AG04450 (cell line): ENCODE measurements at places on chromosomes 16 and 17.

DNA sequence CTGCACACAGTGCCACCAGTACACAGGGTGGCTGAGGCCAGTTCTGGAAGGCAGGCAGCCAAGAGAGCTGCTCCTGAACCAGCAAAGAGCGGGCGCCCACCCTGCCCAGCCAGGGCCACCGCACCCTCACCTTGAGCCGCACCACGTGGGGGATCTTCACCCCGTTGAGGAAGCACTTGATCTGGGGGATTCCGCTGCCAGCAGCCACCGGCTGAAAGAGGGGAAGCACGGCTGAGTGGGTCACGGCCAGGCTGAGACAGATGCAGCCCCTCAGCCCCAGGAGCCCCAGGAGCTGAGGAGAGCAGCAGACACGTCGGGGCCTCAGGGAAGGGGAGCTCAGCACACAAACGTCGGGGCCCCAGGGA lies 14.6 kb upstream of the CCDC154 start:
- DNase-seq, result no peak

DNA sequence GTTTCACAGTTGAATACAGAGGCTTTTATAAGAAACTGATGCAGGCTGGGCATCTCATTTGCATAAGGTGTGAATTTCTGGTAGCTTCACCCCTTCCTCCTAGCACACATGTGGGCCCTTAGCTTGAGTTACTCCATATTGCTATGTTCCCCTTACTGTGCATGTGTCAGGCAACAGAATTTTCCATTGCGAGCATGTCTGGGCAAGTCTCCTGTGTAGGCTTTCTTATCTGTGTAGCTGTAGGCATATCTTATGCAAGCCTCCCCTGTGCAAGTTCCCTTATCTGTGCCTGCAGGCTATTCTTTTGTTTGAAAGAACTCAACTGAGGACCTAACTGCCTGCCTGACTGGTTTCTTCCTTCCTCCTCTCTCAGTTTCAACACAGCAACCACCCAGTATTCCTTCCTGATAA lies 597.4 kb upstream of the CDH5 start:
- no peak for DNase-seq

- no peak for DNase-seq
These were observed 19.2 kb downstream of the CYB561 start for GRCh38 chr17:63426917-63427308.

DNA sequence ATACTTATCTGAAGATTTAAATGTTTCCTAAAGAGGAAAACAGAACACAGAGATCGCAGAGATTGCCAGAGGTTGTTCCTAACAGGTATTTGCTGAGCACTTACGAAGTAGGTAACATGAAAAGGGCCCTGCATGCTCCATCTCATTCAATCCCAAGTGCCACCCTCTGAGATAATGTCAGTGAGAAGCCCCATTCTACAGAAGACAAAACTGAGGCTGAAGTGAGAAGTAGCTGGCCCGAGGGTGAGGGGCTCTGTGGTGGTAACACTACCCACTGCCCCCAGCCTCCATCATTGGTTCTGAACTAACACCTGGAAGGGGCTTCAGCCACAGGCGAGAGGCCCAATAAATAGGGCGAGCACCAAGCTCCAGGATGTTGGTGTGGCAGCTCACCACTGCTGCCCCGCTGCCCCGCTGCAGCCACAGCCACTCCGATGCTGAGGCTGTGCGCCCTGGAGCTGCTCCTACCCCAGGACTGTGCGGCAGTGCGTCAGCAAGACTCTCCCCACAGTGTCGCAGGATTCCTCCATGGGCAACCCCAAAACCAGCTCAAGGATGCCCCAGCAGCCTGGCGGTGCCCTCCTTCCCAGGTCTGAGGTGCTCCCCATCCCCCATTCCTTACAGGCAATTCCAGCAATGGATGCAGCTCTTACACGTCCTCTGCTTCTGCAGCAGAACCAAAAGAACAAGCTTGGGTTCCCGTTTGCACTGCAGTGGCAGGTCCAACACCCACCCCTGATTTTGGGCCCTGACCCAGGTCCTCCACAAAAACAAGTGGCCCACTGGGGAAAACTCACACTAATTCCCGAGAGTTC lies 10.3 kb downstream of the FLCN start:
- DNase-seq, result no peak

- DNase-seq, result no peak
These were observed 9.6 kb downstream of the ACE start for GRCh38 chr17:63486317-63487013.

DNA sequence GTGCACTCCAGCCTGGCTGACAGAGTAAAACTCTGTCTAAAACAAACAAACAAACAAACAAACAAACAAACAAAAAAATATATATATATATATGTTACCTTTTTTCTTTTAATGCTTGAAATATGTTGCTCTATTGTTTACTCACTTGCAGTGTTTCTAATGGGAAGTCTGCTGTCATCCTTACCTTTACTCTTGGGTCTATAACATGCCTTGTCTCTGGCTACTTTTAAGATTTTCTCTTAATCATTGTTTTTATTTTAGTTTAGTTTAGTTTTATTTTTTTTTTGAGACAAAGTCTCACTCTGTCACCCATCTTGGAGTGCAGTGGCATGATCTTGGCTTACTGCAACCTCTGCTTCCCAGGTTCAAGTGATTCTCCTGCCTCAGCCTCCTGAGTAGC lies 16.1 kb upstream of the TNRC6A start:
- no peak for DNase-seq

DNA sequence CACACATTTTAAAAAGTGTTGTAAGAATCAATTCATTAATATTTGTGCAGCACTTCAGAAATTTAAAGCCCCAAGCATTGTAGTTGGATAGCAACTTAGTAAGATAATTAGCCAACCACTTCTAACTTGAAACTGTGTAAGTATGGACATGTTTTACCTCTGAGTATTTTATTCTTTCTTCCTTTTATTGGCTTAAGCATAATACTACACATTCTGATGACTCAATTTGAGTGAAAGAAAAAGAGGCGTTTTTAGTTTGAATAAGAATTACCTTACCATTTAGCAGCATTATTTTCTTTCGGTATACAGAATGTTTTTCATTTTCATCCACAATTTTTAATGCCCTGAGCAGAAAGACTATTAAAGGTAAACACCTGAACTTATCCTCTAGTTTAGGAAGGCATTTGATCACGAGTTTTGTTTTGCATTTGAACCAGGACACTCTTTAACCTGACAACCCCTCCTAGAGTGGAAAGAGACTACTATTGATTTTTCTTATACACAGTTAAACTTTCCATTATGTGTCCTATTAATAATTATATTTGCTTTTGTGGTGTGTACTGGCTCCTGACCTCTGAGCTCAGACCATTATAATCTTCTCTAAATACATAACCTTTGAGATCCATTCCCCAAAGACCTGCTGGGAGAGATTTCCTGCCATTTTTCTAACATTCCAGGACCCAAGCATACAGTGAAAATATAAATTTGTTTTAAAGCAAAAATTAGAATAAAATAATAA lies 9.2 kb downstream of the NACA2 start:
- DNase-seq, result no peak

DNA sequence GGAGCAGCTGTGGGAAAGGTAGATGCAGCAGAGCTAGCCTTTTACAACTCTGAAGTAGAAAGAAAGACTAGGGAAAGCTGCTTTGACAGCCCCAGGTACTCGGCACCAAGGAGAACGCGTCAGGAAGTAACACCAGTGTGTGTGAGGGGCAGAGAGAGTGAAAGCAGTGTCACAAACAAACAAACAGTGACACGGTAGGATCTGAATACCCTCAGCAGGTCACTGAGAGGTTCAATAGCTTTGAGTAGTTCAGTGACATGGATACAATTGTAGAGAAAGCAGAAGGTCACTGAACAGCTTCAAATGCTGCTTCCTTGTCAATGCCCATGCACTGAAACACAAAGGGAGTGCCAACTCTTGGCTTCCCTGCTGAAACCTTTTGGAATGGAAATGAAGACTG lies 150.3 kb upstream of the C17orf78 start:
- DNase-seq, result no peak

GRCh38 chr17:50141745-50142110 lies 8.7 kb downstream of the PPP1R9B start:
- DNase-seq, result no peak

GRCh38 chr16:24896439-24896838 lies 50.7 kb downstream of the SLC5A11 start:
- DNase-seq, result no peak

DNA sequence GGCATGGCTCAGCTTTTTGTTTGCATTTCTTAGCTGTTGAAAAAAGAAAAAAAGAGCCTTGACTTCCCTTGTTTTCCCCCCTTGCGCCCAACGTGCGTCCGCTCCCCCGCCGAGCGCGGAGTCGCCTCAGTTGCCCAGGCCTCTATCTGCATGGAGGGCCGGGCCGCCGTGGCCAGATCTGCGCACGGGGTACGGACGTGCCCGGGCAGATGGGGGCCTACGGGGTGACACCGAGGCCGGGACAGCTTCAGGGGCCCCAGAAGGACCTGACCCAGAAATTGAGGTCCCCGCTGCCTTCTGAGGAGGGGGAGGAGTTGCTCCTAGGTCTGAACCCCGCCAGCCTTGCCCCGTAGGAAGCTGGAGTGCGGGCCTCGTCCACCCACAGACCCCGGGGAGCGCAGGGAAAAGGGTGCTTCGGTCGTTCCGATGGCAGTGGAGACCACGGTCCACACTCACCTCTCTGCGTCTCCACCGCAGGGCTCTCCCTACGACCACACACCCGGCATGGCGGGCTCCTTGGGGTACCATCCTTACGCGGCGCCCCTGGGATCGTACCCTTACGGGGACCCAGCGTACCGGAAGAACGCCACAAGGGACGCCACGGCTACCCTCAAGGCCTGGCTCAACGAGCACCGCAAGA lies 1.5 kb downstream of the IRX5 start:
- no peak for DNase-seq

GRCh38 chr16:89615176-89615575 lies 1.7 kb downstream of the DPEP1 start:
- no peak for DNase-seq

DNA sequence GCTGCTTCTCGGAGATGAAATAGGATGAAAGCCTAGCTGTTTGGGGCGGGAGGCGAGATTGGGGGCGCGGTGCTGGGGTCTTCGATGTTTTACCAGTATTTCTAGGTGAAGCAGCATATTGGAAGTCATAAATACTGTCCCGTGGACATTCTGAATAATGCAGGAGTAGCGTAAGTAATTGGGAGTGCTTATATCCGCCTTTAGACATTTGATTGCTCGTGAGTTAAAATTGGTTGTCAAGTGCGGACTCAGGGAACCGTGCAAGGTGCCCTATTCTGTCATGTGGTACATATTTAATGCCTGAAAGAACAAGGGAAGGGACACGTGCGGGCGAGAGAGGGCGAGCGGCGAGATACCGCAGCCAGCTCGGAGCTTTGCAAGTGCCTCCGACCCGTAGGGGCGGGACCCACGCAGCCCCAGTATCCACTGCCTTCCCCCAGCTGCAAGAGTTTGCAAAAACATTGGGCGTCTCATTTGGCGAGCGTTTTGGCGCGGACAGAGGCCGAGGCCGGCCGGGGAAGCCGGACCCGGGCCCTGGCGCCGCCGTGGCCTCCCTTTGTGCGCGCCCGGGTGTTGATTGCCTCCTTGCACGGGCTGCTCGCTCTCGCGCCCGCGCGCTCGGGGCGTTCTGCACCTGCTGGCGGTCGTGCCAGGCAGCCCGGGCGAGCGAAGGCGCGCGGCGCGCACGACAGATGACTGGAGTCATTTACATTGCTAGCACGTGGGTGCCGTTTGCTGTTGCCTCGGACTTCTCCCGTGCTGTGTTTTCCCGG lies 849.8 kb upstream of the RBFOX1 start:
- no peak for DNase-seq

GRCh38 chr16:55151561-55152305 lies 172.3 kb upstream of the IRX6 start:
- no peak for DNase-seq

DNA sequence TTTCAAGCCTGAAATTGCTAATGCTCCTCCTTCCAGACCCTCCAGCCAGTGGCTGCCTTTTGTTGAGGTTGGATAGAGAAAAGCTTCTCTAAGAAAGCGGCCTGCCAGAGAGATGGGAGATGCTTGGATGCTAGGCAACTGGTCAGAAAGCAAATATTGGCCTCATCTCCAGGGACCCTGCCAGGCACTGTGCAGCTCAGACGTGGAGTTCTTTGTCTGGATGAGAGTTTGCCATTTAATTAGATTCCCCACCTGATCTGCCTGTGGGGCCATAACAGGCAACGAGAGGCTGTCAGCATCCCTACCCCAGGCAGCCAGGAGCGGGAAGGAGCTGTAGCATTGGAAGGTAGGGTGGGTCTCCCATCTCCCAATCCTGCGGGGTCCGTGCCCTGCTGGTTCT lies 52.7 kb downstream of the ASIC2 start:
- DNase-seq, result no peak

DNA sequence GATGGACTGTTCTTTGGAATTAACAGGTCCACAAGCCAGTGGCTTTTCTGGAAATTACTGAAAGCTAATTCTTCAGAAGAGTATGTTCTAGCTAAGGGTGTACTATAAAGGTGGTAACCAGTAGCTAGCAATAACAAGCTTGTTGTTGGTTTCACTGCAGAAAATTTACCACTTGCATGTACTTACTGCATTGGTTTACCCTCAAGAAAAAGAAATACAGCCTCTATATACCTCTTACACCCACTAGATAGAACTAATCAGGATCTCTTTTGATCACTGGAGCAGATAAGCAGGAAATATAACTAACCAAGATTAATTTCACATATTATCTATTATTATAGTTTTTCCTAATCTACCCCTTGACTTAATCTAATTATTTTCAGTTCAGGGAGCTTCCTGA lies 184.9 kb upstream of the TBX2 start:
- DNase-seq, result no peak

GRCh38 chr16:23499801-23500200 lies 10.5 kb downstream of the GGA2 start:
- no peak for DNase-seq
